Effector memory CD8-positive, alpha-beta T cell (primary cell): ENCODE measurements at places on chromosomes 12 and 14.

DNA sequence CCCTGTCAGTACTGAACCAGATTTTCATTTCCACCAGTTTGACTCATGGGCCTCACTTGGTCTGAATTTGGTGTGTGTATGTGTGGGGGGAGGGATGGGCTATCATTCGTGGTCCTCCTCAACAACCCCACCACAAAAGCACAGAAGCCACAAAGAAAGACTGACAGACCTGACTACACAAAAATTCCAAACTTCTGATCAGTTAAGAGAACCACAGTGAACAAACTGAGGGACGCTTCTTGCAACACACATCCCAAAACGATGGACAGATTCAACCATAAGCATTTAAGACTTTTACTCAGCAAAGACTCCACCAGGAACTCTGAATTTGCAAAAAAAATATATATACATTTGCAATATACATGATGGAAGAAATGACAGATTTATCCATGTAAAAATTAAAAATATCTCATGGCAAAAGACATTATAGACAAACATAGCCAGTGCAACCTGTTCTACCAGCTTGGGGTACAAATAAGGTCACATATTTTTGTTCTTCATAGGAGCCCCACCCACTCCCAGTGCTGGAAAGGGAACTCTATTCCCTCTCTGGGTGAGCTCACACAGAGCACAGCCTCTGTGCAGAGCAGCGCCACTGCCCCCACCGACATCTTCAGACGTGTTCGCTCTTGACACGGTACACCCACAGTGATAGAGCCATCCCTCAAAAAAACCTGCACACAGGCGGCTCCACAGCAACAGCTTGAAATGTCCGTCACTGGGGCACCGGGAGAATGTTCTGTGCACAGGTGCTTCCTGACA, 49.7 kb downstream of the JAG2 start:
- no peak for DNase-seq

- DNase-seq: no peak
These were observed 16.8 kb downstream of the GPATCH2L start for GRCh38 chr14:76168531-76168930.

DNA sequence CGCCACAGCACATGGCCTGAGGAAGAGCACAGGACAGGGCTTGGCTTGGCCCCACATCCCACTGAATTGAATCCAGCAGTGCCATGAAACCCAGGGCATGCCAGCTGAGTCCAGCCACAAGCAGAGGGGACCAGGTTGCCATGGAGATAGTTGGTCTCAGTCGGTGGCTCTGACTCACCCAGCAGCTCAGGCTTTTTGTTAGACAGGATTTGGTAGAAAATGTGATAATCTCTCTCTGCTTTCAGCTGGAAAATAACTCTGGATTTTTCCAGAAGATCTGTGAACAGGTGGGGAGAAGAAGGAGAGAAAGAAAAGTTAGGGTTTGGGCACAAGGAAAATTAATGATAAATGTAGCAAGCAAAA, 4.8 kb downstream of the MYH7 start:
- DNase-seq: no peak

GRCh38 chr14:102551995-102552705, 40.3 kb upstream of the RCOR1 start:
- DNase-seq: no peak

DNA sequence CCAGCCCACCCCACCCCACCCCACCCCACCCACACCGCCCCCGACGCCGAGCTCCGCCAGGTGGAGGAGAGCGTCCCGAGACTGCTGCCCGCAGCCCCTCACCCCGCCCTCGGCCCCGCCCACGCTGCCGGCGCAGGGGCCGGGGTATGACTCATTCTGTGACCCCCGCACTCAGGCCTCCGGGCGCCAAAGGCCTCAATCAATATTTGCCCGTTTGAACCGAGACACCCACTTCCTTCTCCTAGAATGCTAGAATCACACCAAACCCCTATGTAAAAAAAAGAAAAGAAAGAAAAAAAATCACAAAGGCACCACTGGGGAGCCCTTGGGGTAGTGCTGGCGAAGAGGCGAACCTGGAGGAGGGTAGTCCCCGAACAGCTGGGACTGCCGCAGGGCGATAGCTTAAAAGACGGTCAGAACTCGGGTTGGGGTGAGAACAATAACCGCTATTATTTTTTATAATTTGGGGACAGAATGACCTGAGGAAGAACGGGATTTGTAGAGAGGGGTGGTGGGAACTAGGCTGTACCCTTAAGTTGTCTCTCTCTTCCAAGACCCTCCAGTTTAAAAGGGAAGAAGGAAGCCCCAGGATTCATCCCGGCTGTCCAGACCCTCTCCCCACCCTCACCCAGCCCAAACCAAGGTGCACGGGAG, 894 bp downstream of the KRT8 start:
- DNase-seq: no peak

GRCh38 chr14:51552275-51552674, 99.4 kb upstream of the FRMD6 start:
- no peak for DNase-seq
